ENCODE measurements at places on chromosomes 6 and 20. TPM values are rescaled to one million over a fixed set of nuclear protein-coding genes. Genes with fewer than 3 reads are reported as not detected.

Gene MSH5
- 52.7 TPM for total RNA-seq

DNA sequence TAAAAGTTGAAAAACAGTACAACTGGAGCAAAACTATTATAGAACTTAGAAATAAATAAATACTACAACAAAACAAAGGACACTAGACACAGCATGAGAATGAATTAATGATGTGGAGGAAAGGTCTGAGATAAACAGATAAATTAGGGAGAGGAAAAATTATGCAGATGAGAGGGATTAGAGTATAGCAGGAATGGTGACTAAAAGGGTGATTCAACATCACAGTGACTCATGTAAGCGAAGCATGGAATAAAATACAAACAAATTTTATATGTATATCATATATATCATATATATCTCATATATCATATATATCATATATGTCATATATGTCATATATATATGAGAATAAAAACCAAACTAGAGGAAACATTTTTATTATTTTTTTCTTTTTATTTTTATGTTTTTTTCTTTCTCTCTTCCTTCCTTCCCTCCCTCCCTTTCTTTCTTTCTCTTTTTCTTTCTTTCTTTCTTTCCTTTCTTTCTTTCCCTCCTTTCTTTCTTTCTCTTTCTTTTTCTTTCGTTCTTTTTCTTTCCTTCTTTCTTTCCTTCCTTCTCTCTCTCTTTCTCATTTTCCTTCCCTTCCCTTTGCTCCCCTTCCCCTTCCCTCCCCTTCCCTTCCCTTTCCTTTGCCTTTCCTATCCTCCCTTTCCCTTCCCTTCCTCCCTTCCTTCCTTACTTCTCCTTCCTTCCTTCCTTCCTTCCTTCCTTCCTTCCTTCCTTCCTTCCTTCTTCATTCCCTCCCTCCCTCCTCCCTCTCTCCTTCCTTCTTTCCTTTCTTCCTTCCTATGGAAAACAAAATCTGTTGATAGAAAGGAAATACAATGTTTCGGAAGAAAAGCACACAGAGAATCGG is 1014.6 kb downstream of the GRIK2 start:
- no peak for DNase-seq

DNA sequence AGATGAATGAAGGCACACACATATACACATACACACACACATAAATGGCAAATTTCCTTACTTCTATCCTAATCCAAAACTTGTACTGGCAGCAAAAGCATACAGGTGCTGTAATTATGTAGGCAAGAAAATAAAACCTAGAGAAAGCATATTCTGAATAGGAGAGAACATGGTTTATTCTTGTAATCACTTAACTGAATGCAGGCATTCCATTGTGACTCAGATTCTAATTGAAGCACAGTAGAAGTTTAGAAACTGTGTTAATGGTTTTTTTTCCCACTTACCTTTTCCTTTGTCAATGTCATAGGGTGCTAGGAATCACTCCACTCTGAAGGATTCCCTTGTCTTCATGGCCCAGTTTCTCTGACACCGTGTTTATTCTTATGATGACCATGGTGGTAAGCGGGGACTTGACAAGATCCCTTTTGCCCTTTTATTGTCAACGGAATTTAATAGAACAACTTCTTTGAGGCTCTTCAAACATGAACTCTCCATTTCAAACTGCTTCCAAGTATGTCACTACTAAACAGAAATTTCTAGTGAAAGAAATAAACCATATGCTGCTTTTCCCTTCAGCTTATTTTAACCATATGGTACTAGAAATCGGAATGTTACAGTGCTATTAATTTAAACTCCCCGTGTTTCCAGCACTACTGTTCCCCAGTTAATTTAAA is 164.2 kb downstream of the OGFRL1 start:
- no peak for DNase-seq

Gene KIAA1755
- not detected for total RNA-seq

Gene DOK5
- total RNA-seq, result not detected

GRCh38 chr6:6725468-6726209 is 137.1 kb downstream of the LY86 start:
- DNase-seq, result no peak

DNA sequence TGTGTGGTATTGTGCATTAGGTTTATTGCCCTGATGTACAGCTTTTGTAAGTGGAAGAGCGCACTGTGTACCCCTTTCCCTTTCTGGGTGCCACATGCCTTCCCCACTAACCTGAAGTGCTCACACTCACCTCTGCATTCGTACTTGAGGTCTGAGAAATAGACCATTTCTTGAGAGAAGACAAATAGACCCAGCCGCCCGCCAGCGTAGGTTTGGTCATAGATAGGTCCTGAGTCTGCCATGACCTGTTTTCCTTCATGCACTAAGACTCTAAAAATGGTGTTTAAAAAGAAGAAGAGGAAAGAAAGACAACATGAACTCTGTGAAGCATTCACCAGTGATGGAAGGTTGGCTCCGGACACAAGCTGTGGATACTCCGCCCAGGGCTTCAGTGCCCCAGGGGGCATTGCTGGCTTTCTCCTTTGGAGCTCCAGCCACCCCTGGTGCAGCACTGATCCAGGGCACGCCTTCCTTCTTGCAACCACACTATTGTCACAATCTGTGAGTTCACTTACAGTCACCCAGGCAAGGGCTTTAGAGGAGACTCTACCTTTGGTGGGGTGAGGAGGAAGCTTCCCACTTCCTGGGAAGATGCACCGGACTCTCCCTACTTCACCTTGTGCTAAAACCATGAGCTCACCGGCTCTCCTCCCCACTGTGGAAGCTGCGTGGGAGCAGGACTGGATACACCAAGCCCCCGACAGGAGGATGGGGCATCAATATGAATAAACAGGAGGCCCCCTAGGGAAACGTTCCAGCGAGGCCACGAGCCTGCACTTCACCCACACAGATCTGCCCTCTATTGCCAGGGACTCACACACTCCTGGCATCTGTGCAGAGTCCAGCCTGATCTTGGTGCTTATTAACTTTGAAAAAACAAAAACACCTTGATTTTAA is 33.3 kb downstream of the THBS2 start:
- DNase-seq, result no peak

GRCh38 chr20:62642051-62642665 is at the start of gene SLCO4A1:
Gene SLCO4A1, plus strand, starts transcription at chr20:62642503. Its CDS starts 13,952 bp downstream, at chr20:62656455.
- DNase-seq, result no peak

All from GM12878 (cell line).